ENCODE measurements at places on chromosomes 6 and 20.
A peak's percentile ranks its signal among the peaks of the same experiment; 100 is the strongest.

DNA sequence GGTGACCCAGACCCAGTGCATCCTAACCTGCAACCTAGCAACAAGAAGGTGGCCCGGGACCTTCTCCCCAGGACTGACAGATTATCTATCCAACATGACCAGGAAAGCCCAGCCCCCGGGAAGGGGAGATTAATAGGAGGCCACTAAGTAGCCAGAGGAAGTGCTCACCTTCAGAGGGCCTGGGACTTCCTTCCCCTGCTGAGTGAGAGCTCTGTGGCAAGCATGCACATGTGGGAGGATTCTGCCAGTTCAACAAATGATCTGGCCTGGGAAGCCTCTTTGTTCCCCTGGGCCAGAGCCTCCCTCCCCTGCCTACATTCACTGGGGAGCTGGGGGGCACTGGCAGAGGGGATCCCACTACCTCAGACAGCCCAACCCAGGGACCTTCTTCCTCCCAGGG, 39.6 kb downstream of the SHLD1 start:
- no peak for DNase-seq

- DNase-seq, result peak; percentile 88
Observed at GRCh38 chr6:26251354-26252076, 113.5 kb upstream of the BTN3A2 start.

GRCh38 chr6:66623050-66623449, 916.0 kb upstream of the EYS start:
- no peak for DNase-seq

GRCh38 chr6:69888482-69889233, 22.3 kb downstream of the COL19A1 start:
- DNase-seq, result no peak

- DNase-seq, result no peak
Observed at GRCh38 chr6:146898888-146899227, 300.1 kb downstream of the ADGB start.

DNA sequence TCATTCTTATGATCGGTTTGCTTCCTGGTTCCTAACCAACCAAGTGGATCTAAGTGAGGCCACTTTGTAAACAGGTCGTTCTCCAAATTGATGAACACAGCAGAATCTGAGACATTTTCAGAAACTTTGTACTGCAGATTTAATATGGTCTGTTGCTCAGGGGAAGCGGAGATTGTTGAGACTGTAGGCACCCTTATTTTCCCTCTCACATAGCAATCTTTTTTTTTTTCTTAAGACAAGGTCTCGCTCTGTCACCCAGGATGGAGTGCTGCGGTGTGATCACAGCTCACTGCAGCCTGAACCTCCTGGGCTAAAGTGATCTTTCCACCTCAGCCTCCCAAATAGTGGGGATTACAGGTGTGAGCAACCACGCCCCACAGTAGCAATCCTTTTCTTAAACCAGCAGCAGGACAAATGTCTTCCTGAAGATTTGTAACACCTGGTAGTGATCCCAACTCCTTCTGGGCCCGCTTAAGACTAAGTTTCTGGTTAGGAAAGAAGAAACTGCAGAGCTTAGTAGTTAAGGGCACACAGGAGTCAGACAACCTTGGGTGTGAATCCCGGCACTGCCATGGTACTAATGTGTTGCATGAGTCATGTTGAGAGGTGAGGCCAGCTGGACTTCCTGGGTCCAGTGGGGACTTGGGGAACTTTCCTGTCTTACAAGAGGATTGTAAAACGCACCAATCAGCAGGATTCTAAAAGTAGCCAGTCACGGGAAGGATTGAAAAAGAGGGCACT, 48.4 kb upstream of the EZR start:
- no peak for DNase-seq

GRCh38 chr20:40265825-40266533, 423.1 kb downstream of the MAFB start:
- DNase-seq, result no peak

DNA sequence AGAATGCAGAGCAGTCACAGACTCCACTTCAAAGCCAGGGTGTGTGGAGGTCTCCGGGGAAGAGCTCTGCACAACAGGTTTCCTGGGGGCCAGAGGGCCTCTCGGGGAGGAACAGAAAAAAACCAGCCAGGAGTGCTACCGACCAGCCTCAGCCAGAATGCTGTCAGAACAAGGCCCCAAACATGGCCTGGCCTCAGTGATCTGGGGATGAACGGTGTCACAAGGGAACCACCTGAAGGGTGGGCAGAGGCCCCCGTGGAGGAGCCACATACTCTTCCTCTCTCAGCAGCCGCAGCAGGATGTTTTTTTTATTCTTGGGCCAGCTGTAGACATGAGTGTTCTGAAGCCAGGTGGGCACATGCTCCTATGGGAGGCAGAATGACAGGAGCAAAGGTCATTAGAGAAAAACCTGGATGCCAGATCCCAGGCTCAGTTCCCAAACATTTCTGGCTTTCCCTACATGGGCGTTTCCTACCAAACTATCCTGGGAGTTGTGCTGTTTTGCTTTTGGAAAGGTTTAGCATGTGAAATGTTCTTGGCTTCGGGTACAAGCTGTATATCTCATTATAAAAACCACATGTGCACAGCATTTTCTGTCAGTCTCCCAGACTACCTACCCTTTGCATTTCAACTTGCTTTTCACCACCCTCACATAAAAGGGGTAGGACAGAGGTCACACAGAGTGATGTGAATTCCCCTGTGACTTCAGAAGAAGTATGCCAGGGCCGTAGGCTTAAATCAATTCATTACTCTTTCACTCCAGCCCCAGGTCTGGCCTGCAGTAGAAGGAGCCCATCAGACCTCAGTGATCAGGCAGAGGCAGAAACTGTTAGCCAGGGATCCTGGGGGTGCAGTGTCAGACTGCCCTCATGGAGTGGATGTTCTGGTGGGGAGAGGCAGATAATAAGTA, 46.2 kb downstream of the TRAF3IP2 start:
- DNase-seq, result no peak

GRCh38 chr6:112270756-112271155, 16.4 kb upstream of the LAMA4 start:
- DNase-seq, result no peak

- DNase-seq, result no peak
Observed at GRCh38 chr20:14497004-14497403, 159.6 kb upstream of the FLRT3 start.

DNA sequence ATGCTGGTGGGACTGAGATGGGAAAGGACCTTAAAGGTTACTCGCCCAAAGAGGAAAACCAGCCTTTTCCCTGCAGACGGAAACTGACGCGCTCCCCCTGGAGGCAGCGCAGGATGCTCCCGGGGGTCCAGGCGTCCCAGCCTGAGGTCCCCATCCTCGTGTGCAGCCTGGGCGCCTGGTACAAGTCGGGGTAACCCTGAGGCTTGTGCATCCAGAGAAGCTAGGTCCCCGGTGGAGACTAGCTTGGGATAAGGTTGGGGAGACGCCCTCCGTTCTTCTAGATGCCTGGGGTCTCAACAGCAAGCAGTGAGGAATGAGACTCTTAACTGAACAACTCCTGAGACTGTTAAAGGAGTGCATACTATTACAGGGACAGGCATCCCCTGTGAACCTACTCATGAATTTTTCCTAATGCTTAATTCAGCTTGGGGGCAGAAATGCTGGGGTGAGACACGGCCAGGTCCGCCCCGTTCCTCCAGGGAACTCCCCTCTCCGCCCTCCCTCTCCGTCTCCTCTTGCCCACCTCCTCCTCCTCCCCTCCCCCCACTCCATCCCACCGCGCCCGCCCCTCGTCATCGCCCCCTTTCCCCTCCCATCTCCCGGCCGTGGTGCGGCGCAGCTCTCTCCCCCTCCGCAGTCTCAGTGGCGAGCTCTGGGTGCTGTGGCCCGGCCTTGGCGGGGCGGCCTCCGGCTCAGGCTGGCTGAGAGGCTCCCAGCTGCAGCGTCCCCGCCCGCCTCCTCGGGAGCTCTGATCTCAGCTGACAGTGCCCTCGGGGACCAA, at the start of gene PRSS35:
Gene PRSS35, plus strand, starts transcription at position 634 of the 781 bp plus-strand sequence. CDS start 10,908 bp downstream, outside the sequence.
- no peak for DNase-seq

GRCh38 chr20:57672164-57672563, 37.7 kb downstream of the PMEPA1 start:
- no peak for DNase-seq
